ENCODE measurements at places on chromosomes 1 and 21. TPM values are rescaled to one million over a fixed set of nuclear protein-coding genes. Genes with fewer than 3 reads are reported as not detected.

DNA sequence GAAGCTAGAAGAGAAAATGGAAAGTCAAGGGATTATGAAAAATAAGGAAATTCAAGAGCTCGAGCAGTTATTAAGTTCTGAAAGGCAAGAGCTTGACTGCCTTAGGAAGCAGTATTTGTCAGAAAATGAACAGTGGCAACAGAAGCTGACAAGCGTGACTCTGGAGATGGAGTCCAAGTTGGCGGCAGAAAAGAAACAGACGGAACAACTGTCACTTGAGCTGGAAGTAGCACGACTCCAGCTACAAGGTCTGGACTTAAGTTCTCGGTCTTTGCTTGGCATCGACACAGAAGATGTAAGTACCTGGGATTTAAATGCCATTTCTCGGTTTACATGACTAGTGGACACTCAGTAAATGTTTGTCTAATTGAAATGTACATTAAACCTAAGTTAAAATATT is 40.0 kb downstream of the CENPF start:
- H3K27ac ChIP-seq: no peak overlapping the region
- H3K36me3 ChIP-seq: peaks cover 22% of the 10 kb centered on the region
- H3K4me1 ChIP-seq: no peaks in the 10 kb centered on the region

GRCh38 chr1:34926156-34926555 is 3.3 kb downstream of the DLGAP3 start:
- H3K4me1 ChIP-seq: peaks cover 6% of the 10 kb centered on the region
- H3K36me3 ChIP-seq: no peaks in the 10 kb centered on the region
- H3K27ac ChIP-seq: no peak overlapping the region
- peak; percentile 51 for DNase-seq
- H3K4me3 ChIP-seq: no peak overlapping the region

GRCh38 chr1:237482777-237483176 is 407.9 kb downstream of the ZP4 start:
- no peaks in the 10 kb centered on the region for H3K27me3 ChIP-seq
- H3K4me3 ChIP-seq: no peak overlapping the region
- no peaks in the 10 kb centered on the region for H3K36me3 ChIP-seq
- H3K4me1 ChIP-seq: no peaks in the 10 kb centered on the region

- H3K27me3 ChIP-seq: no peaks in the 10 kb centered on the region
- peak; percentile 77 for DNase-seq
- H3K27ac ChIP-seq: peak overlapping the region; percentile 100
- peak overlapping the region; percentile 98 for H3K4me3 ChIP-seq
- peaks cover 30% of the 10 kb centered on the region for H3K4me1 ChIP-seq
Observed at GRCh38 chr1:27489501-27489972, 430 bp downstream of the WASF2 start.

- H3K27ac ChIP-seq: peak overlapping the region; percentile 34
- no peak for DNase-seq
- peaks cover 4% of the 10 kb centered on the region for H3K36me3 ChIP-seq
- peaks cover 24% of the 10 kb centered on the region for H3K4me1 ChIP-seq
- no peak overlapping the region for H3K4me3 ChIP-seq
Observed at GRCh38 chr1:3261007-3261968, 192.3 kb downstream of the PRDM16 start.

DNA sequence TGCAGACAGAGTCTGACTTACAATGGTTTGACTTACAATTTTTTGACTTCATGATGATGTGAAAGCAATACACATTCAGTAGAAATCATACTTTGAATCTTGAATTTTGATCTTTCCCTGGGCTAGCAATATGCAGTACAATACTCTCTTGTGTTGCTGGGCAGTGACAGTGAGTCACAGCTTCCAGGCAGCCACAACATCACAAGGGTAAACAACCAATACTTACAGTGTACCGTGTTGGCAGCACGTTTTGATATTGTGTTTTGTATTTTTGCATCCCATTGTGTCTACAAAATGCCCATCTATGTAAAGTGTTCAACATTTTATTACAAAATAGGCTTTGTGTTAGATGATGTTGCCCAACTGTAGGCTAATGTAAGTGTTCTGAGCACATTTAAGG is 150.9 kb downstream of the NTMT2 start:
- no peaks in the 10 kb centered on the region for H3K4me1 ChIP-seq
- no peak overlapping the region for H3K27ac ChIP-seq
- no peaks in the 10 kb centered on the region for H3K36me3 ChIP-seq
- H3K4me3 ChIP-seq: no peak overlapping the region
- no peak for DNase-seq
- no peaks in the 10 kb centered on the region for H3K27me3 ChIP-seq

DNA sequence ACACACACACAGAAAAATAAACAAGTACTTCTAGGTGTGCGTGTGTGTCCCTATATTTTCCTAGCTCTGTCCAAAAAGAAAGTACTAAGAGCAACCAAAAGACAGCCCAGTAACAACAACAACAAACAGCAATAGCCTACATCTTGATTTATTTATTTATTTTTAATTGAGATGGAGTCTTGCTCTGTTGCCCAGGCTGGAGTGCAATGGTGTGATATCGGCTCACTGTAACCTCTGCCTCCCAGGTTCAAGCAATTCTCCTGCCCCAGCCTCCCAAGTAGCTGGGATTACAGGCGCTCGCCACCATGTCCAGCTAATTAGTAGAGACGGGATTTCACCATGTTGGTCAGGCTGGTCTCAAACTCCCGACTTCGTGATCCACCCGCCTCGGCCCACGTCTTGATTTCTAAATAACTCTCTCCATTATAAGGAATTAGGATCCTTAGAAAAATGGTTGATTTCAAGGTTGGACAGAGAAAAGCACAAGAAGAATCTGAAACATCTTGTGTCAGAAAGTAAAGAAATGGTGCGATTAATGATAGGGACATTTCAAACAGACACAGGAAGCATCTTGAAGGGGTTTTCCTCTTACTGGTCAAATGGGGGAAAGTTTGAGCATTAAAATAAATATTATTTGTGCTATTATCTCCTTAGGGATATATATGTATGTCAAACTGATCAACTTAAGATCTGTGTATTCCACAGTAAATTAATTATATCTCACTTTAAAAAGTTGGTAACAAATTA is 59.4 kb downstream of the ARID4B start:
- H3K27me3 ChIP-seq: no peaks in the 10 kb centered on the region
- DNase-seq: no peak
- no peak overlapping the region for H3K27ac ChIP-seq
- H3K4me3 ChIP-seq: no peak overlapping the region
- H3K36me3 ChIP-seq: peaks cover 3% of the 10 kb centered on the region
- peaks cover 28% of the 10 kb centered on the region for H3K4me1 ChIP-seq

GRCh38 chr1:75276385-75276784 is 142.2 kb downstream of the LHX8 start:
- no peak for DNase-seq
- no peaks in the 10 kb centered on the region for H3K36me3 ChIP-seq
- H3K27me3 ChIP-seq: no peaks in the 10 kb centered on the region
- H3K27ac ChIP-seq: no peak overlapping the region
- no peaks in the 10 kb centered on the region for H3K4me1 ChIP-seq

DNA sequence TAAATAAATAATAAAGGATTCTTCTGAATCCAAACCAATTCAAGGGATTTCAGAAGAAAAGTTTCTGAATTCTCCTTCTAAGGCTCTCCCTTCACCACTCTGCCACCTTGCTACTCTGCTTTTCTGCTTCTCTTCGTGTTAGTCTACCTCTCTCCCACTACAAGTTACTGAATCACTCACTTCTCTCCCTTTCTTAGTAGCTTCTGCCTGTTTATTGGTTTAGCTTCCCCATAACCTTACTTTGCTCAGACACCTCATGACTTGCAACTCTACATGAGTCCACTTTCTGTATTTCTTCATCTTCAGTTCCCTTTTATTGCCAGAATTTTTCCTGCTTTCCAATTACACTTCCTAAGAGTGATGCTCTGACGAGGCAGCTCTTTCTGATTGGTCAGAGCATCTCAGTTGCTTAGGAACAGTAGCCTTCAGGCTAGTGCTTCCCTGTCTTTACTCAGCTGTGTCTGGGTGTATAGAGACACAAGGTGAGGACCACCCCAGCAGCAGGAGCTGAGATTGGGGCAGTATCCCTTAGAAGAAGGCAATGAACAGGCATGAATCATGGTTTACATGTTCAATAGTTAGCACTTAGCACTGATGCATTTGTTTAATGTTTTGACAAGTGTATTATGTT is 144.6 kb downstream of the SLC30A10 start:
- peaks cover 6% of the 10 kb centered on the region for H3K27me3 ChIP-seq
- DNase-seq: no peak
- peaks cover 5% of the 10 kb centered on the region for H3K36me3 ChIP-seq
- peaks cover 18% of the 10 kb centered on the region for H3K4me1 ChIP-seq

DNA sequence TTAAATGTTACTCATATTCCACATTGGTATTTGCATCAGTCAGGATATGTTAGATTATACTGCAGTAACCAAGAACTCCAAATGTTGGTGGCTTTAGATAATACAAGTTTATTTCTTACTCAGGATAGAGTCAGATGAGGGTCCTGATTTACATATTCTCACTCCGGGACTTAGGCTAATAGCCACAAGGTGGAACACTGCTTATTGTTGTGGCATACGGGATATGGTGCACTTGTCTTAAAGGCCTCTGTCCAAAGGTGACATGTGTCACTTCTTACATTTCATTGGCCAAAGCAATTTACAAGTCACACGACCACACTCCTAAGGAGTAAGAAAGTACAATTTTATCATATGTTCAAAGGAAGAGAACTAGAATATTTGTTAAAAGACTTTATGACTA is 28.5 kb upstream of the ACADM start:
- no peaks in the 10 kb centered on the region for H3K36me3 ChIP-seq
- H3K27me3 ChIP-seq: no peaks in the 10 kb centered on the region
- H3K27ac ChIP-seq: no peak overlapping the region
- H3K4me3 ChIP-seq: no peak overlapping the region
- no peaks in the 10 kb centered on the region for H3K4me1 ChIP-seq
- no peak for DNase-seq

DNA sequence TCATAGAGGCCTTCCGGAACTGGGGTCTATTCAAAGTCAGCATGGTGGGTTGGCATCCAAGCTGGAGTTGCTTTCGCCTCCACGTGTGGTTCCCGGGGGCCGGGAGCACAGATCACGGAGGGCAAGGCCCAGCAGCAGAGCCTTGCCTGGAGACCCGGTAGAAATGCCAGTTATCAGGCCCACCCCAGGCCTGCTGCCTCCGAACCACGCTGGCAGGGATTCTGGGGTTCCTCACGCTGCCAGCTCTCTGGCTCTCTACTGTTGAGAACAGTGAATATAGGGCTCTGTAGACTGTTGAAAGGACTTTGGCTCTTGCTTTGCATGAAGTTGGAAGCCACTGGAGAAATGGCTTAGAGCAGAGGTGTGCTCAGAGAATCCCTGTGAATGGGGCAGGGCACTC is 127.5 kb downstream of the RIPK4 start:
- no peak for DNase-seq
- H3K27me3 ChIP-seq: peaks cover 5% of the 10 kb centered on the region
- peaks cover 39% of the 10 kb centered on the region for H3K4me1 ChIP-seq
- no peak overlapping the region for H3K27ac ChIP-seq
- no peak overlapping the region for H3K4me3 ChIP-seq

DNA sequence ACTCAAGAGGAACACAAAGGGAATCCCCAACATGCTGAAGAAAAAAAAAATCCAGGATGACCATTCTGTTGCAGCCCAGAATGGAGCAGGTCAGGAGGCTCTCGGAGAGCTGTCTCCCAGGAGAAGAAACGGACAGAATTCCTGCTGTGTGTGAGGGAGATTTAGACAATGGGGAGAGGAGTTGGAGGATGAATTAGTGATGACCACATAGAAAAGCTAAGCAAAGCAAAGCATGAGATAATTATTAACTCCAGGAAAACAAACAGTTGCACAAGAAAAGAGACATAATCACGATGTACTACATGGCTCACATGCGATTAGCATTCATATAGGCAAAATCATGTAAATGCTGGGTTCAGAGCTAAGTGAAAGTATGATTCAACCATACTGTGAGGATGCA is 61.1 kb upstream of the SMYD2 start:
- H3K27ac ChIP-seq: no peak overlapping the region
- no peak overlapping the region for H3K4me3 ChIP-seq
- peaks cover 20% of the 10 kb centered on the region for H3K4me1 ChIP-seq
- H3K36me3 ChIP-seq: no peaks in the 10 kb centered on the region
- H3K27me3 ChIP-seq: peaks cover 12% of the 10 kb centered on the region

DNA sequence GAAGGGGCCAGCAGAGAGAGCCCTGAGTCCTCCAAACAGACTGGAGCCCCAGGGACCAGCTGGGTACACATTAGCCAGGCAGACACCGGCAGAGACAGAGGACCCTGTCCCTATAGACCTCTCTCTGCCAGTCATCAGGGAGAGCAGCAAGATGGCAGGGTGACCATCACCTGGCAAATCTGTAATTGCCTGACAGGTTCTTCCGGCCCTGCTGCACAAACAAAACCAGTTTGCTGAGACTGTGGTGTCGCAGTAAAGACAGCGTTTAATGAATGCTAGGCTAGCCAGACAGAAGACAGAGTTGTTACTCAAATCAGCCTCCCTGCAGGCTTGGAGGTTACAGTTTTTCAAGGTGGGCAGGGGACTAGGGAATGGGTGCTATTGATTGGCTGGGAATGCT is 618.9 kb downstream of the NPHP4 start:
- H3K4me1 ChIP-seq: peaks cover 9% of the 10 kb centered on the region
- H3K4me3 ChIP-seq: no peak overlapping the region
- H3K27me3 ChIP-seq: no peaks in the 10 kb centered on the region
- no peak overlapping the region for H3K27ac ChIP-seq
- H3K36me3 ChIP-seq: no peaks in the 10 kb centered on the region

- no peak overlapping the region for H3K27ac ChIP-seq
- DNase-seq: no peak
- H3K36me3 ChIP-seq: no peaks in the 10 kb centered on the region
Observed at GRCh38 chr1:28139025-28139712, 37.3 kb downstream of the PTAFR start.

DNA sequence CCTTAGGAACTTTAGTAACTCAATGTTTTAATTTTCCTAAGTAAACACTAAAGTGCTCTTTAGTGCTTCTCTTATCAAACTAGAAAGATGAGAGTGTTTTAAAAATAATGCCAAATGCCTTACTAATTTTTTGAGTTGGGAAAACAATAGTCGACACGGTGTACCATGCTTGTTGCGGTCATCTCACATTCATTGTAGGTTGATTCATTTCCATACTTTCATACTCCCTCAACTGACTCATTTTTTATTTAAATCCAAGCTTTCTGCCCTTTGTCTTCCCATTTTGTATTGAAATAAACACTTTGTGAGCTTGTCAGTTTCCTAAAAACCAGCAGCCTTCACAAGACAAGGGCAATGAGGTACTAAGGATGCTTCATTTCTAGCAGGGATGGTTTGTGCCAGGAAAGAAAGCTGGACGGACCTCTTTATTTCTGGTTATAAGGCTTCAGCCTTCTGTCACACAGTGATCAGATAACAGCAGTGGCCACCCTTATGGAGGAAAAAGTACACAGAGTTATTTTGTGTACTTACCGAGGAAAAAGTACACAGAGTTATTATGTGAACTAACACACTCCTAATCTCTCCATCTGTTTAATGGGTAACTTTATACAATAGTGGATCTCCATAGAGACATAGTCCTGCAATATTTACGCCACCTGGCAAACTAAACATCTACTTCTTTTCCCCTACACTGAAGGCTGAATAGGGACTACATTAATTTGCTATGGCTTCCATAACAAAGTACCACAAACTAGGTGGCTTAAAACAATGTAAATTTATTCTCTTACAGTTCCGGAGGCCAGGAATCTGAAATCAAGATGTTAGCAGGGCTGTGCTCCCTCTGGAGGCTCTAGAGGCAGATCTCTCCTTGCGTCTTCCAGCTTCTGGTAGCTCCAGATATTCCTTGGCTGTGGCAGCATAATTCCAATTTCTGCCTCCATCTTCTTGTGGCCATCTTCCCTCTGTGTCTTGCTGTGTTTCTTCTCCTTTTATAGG is 13.0 kb upstream of the CCDC190 start:
- no peaks in the 10 kb centered on the region for H3K4me1 ChIP-seq
- no peak for DNase-seq
- H3K27ac ChIP-seq: no peak overlapping the region
- H3K4me3 ChIP-seq: no peak overlapping the region

The KAZN gene
- 21.9 TPM for total RNA-seq

The CD1B gene
- total RNA-seq: not detected

The GUCA2A gene
- 2.9 TPM for total RNA-seq

The KCNH1 gene
- total RNA-seq: 0.33 TPM

The OR10Z1 gene
- not detected for total RNA-seq

The CD5L gene
- not detected for total RNA-seq

All from type B pancreatic cell (in vitro differentiated cells).